ENCODE measurements at places on chromosomes 3 and 15.

DNA sequence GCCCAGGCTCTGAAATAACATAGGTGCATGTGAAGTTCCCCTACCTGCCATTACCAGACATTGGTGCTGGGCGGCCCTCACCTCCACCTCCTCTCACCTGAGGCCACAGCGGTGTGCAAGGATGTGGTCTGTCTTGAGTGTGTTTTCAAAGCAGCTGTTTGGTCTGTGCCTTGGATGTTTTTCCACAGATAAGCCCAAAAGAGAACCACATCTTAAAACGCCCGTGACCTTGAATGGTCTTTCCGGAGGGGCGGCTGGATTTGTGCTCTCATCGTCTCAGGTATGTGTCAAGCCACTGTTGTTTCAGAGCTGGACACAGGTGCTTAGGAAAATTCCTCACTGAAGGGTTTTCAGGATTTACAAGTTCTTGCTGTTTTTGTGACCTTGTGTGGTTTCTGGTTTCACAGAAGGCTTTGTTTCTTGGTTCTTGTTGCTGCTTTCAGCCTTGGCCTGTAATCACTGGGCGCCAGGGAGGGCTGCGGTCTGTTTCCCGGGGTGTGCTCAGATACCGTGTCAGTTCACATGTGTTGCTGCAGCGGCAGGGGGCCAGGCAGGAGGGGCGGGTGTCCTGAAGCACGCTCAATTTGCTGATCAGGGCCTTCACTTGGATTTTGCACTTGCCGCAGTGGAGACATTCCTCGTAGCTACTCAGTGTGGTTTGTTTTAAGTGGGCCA, 128.4 kb downstream of the IGF1R start:
- peak; percentile 54 for DNase-seq

- no peak for DNase-seq
Observed at GRCh38 chr3:127689266-127689860, 16.6 kb downstream of the ABTB1 start.

DNA sequence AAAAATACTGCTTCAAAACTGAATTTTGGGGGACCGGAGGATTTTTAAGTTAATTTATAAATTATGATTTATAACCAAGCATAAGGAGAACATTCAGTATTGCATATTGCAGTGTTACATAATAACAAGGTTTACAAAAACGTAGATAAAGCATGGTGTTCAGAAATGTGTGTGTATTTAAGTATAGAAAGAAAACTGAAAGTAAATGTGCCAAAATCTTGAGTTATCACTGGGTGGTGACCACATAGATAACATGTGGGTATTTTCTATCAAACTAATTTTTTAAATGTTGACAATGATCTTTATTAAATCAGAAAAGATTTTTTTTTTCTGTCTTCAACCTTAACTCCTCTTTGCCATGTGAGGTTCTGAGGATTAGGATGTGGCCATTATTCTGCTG, 32.6 kb downstream of the EIF2AK4 start:
- DNase-seq: no peak

DNA sequence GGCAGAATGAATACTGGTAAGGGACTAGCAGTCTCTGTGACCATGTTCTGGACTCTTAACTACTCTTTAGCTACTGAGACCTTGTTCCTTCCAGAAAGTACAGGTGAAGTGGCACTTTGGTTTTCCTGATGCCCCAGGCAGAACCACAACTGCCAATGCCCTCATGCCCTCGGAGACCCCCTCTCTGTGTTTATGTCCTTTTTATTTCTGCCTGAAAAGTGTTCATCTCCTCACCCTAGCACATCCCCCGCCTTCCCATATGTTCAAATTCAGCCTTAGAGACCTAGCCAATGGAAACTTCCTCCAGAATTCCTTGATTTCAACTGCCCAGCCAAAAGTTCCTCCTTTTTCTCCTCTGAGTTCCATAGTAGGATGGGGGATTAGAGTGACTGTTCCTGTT, 23.3 kb upstream of the RASGRF1 start:
- no peak for DNase-seq

DNA sequence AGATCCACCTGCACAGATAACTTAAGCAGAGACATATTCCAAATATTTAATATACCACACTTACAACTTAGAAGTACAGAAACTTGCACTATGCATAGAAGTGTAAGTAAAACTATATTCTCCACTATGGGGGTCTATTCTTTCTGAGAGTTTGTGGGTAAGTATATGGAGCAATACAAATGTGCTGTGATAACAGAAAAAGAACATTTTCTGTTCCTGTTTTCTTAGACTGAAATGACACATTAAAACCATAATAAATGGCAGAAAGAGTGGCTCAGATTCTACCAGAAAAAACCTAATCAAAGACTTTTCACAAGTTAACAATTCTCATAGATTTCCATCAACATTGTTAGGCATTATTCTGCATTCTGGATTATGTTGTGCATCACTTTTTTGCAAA, 96.6 kb upstream of the WNT7A start:
- DNase-seq: no peak

DNA sequence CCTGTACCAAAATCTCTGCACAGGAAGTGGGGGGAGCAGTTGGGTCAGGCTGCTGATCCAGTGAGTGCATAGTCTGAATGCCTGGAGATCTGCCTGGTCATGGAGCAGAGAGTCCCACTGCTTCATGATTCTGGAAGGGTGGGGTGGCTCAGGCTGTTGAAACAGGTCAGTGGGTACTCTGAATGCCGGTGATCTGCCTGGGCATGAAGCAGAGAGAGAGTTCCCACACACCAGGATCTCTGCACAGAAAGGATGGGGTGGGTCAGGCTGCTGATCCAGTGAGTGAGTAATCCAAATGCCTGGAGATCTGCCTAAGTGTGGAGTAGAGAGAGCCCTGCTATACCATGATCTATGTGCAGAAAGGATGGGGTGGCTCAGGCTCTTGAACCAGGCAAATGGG, 16.1 kb upstream of the GCSAM start:
- DNase-seq: no peak

GRCh38 chr15:63997715-63998442, 48.4 kb downstream of the DAPK2 start:
- DNase-seq: no peak

Measured in CMK (cell line).